Stimulated activated CD8-positive, alpha-beta memory T cell treated with anti-CD3 and anti-CD28 coated beads, Interleukin-7, amount 100 ng/mL, for 4 hours (primary cell): ENCODE measurements at places on chromosomes 6 and 20.

DNA sequence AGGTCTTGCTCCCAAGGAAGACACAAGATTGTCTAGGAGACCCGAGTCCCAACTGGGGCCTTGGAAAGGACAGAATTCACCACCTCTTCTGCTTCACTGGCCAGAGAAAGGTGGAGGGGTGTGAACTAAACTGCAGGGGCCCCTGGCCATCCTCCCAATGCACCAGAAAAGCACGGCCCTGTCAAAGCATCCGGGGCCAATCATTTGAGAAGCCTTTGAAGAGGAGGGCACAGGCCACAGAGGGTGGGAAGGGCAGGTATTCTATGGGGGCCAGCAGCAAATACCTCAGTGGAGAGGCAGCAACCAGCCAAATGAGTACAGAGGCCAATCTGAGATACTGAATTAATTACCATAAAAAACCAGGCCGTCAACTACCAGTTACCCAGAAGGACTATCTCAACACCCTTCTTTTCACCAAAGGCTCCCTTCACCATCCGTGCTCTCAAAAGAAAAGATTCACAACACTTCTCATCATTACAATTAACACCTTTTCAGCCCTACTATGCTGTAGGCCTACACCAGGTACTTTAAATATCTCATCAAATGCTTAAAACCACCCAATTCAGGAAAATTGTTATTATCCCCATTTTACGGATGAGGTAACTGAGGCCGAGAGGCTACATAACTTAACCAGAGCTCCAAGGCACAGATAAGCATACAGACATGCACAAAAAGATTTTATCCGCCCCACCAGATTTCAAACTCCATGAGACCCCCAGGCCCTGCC lies 50.7 kb downstream of the TRERF1 start:
- DNase-seq = no peak

DNA sequence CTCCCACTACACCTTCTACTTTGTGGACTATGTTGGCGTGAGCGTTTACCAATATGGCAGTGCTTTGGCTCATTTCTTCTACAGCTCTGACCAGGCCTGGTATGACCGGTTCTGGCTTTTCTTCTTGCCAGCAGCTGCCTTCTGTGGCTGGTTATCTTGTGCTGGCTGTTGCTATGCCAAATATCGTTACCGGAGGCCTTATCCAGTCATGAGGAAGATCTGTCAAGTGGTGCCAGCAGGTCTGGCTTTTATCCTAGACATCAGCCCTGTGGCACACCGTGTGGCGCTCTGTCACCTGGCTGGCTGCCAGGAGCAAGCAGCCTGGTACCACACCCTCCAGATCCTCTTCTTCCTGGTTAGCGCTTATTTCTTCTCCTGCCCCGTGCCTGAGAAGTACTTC lies 16.5 kb upstream of the EFHC1 start:
- no peak for DNase-seq

- no peak for DNase-seq
Observed at GRCh38 chr20:44720997-44721784, 6.0 kb downstream of the CCN5 start.

- DNase-seq = no peak
Observed at GRCh38 chr6:108673602-108674001, 112.9 kb downstream of the FOXO3 start.

DNA sequence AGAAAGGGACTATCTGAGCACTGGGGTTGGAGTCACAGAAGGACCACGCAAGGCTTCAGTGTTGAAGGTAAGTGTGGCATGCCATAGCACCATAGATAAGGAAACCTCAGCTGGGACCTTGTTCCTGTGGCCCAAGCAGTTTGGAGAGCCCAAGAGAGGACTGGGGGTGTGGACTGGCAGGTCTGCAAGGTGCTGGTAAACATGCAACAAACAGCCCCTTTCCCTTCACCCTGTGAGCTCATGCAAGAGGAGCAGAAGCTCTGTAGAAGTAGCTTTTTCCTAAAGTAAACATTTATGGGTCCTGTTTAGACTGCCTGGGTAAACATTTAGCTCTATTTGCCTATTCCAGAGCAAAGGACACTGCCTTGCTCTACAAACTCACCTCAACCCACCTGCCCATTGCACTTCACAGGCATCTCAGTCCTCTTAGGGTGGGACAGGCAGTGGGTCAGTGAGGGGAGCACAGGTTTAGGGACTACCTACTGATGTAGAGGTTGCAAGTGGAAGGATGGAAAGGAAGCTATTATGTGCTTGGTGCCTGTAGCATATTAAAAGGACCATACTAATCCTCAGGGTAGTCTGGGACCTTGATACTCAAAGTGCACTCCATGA lies 12.0 kb downstream of the ZSCAN31 start:
- no peak for DNase-seq

DNA sequence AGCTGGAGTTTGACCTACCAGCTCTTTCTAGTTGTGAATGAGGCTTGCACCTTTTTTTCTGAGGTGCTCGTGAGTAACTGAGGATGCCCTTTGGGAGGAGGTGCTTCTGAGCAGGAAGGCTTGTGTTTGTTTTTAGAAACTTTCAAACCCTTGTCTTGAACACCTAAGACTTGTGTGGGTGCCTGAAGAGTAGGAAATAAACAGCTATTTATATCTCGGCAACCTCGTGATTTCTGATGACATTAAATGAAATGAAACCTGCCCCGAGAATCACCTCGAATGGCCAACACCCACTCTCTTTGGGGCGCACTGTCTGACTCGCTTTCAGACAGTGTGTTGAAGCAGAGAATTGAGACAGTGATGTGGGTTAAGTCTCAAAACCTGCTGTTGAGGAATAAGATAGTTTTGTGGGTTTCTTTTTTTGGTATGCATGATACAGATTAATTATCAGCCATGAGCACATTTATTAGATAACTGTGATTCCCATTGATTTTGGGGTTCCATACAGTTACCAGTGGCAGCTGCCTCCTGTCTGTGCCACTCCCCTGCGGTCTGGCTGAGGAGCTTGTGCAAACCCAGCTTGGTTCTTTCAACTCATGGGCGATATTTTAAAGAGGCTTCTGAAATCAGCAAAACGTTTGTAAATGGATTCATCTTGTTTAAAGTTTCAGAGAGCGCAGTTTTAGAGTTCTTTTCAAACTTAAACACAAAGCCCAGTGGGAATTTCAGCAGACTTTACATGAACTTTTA lies 8.4 kb downstream of the IRF4 start:
- no peak for DNase-seq

- DNase-seq = no peak
Observed at GRCh38 chr20:10708351-10709185, 34.8 kb upstream of the JAG1 start.

- DNase-seq = no peak
Observed at GRCh38 chr6:50778696-50779095, 40.0 kb upstream of the TFAP2B start.

- no peak for DNase-seq
Observed at GRCh38 chr6:72809746-72810379, 188.0 kb downstream of the KCNQ5 start.

- no peak for DNase-seq
Observed at GRCh38 chr20:55693641-55694040, 311.7 kb downstream of the CBLN4 start.

DNA sequence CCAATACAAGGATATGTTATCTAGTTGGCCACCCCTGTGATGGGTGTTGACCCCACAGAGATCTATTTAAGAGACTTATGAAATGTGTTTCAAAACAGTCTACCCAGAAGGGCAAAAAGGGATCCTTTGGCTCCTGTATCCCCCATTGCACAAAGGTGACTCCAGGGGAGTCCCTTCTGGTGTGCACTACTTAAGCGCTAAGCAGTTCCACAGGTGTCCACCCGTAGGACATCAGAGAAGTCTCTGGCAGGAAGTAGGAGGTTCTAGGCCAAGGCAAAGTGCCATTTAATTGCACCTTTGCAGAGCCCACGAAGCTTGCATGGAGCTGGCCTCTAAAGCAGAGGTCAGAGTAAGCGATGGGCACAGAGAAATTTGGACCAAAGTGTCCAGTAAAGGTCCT lies 147.7 kb downstream of the MRPL14 start:
- no peak for DNase-seq

DNA sequence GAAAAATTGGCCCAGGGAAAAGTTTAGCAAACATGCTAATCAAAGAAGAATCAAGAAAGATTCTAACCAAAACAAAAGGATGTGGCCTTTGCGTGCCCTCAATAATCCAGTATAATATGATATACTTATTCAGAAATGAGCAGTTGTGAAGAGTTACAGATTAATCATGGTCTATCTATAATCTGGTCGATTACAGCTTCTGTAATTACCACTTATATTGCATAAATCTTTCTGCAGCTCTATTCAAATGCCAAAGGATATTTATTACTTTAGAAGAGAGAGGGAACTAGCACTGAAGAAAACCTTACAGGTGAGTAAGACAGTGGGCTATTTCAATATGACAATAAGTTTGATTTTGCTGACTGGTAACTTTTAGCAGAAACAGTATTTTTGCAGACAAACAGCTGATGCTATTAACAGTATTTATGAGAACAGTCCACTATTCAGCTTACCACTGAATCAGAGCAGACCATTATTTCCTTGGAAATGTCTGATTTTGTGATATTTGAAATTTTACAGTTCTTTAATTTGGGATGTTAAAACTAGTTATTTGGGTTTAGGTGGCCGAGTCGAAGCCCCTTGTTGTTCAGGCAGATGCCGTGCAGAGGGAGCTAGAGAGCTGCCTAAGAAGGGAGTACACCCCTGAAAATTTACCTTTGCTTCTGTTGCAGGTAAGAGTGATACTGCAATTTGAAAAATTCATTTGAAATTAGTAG lies 92.2 kb downstream of the CEP57L1 start:
- peak; percentile 38 for DNase-seq

- DNase-seq = no peak
Observed at GRCh38 chr6:157110607-157111006, 212.7 kb downstream of the TMEM242 start.

GRCh38 chr6:20686142-20686541 lies 151.9 kb downstream of the CDKAL1 start:
- no peak for DNase-seq

DNA sequence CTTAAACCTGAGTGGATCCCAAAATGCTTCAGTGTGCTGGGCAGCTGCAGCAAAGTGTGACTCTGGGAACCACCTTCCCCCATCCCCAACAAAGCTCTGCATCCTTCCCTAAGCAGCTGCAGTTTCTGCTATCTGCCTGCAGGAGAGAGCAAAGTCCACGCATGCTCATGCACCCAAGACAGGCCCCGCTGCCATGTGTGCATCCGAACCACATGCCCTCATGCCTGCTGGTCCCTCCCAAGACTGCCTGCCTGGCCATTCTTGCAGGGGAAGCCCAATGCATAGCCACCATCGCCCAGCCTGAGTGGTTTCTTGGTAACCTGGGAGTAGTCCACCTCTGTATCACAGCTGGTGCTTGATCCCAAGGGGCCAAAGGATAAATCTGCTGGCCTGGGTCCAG lies 94.3 kb upstream of the OLIG3 start:
- DNase-seq = no peak

DNA sequence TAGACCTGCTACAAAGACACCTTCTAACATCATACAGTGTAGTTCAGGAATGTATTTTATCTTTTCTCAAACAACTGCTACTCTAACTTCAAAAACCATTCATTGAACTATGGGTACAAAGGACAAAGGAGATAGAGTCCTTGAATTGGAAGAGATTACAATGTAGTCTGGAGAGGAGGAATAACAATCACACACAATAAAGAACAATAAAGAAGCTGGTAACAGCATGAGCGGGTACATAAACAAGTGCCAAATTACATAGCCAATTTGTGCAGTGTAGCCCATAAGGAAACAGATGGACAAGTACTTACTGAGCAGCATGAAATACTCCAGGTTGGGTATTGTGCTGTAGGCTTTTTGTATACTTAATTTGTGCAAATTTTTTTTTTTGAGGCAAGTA lies 44.3 kb downstream of the OSTM1 start:
- no peak for DNase-seq

GRCh38 chr6:52616059-52616690 lies 39.3 kb upstream of the TRAM2 start:
- no peak for DNase-seq

GRCh38 chr6:70411542-70412251 lies 1.6 kb upstream of the FAM135A start:
- no peak for DNase-seq

GRCh38 chr20:48880981-48881657 lies 40.4 kb upstream of the ARFGEF2 start:
- no peak for DNase-seq

GRCh38 chr6:147227770-147228320 lies 23.6 kb downstream of the STXBP5 start:
- DNase-seq = no peak

DNA sequence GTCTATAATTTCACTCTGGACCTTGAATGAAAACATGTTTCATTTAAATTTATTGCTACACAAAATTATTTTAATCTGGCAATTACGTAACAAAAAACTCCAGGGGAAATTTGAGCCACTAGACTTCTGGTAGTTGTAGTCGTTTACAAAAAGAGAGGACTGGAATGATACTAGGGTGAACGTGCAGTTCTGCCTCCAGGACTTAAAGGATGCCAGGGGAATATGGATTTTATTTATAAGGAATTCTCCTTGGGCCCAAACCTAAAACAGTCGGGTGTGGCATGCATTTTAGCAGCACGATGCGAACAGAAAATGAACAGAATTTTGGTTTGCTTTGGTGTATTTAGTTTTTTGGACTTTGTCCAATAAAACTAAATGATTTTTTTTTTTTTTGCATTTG lies 76.9 kb downstream of the PRL start:
- DNase-seq = no peak

GRCh38 chr6:40444312-40444711 lies 142.9 kb downstream of the LRFN2 start:
- DNase-seq = no peak

GRCh38 chr6:163718537-163718936 lies 304.0 kb downstream of the QKI start:
- DNase-seq = no peak

GRCh38 chr6:123777563-123777962 lies 26.1 kb upstream of the NKAIN2 start:
- no peak for DNase-seq

GRCh38 chr6:1081551-1082284 lies 230.2 kb upstream of the FOXQ1 start:
- DNase-seq = no peak

- DNase-seq = no peak
Observed at GRCh38 chr20:43559147-43559987, 540 bp downstream of the SGK2 start.

- DNase-seq = no peak
Observed at GRCh38 chr20:7207186-7207798, 439.8 kb downstream of the BMP2 start.

GRCh38 chr6:827431-827830 lies 134.5 kb upstream of the EXOC2 start:
- no peak for DNase-seq

DNA sequence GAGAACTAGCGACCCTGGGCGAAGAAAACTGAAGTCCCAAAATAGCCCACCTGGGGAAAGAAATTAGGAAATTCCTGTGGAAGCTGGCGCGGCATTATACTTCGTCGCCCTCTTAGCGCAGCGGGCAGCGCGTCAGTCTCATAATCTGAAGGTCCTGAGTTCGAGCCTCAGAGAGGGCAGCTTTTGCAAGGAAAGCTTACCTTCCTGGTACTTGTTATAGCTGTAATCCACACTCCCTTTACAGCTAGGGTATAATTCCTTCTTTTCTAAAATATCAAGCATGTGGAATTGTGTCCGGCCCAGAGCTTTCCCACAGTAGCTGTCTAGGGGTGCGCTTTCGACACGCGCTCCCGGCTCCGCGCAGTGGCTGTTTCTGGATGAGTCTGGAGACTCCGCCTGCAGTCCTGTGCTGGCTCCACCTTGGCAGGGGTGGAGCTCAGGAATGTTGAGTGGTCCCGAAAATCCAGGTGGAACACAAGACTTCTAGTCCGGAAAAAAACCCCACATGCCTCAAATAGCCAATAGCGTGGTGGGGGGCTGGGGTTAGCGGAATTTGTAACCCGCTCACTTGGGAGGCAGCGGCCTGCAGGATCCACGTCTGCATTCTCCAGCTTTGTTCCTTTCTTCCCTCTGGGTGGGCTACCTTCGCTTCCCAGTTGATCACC lies 83.7 kb upstream of the ZNF322 start:
- no peak for DNase-seq
